Left lung (tissue), 14 donors: ENCODE measurements at places on chromosomes 12 and 14. TPM values are rescaled to one million over a fixed set of nuclear protein-coding genes. Genes with fewer than 3 reads are reported as not detected.

GATC gene
- total RNA-seq: 30.1 TPM

GLIPR1L2 gene
- 1.2 TPM for total RNA-seq

DNA sequence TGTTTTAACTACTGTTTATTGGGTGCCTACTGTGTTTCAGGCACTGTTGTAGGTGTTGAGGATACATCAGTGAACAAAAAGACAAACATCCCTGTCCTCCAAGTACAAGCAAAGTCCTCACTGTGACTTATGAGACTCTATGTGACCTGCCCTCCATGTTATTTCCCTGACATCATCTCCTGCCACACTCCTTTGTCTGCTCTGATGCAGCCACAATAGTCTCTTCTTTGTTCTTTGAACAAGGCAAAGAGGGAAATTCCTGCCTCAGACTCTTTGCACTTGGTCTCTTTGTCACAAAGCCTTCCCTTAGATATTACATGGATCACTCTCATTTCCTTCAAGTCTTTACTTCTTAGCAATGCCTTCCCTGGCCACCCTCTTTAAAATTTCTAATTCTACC lies 240.1 kb upstream of the SRRM4 start:
- DNase-seq: no peak

GRCh38 chr14:72948481-72949138 lies 22.3 kb downstream of the DCAF4 start:
- DNase-seq: no peak

GRCh38 chr12:86496595-86496994 lies 240.4 kb upstream of the MGAT4C start:
- no peak for DNase-seq

- DNase-seq: no peak
These were observed 1030.6 kb downstream of the VRK1 start for GRCh38 chr14:97827746-97828145.

GRCh38 chr12:65608319-65608916 lies 215.9 kb upstream of the HMGA2 start:
- DNase-seq: no peak

GPR162 gene
- 12.7 TPM for total RNA-seq

DNA sequence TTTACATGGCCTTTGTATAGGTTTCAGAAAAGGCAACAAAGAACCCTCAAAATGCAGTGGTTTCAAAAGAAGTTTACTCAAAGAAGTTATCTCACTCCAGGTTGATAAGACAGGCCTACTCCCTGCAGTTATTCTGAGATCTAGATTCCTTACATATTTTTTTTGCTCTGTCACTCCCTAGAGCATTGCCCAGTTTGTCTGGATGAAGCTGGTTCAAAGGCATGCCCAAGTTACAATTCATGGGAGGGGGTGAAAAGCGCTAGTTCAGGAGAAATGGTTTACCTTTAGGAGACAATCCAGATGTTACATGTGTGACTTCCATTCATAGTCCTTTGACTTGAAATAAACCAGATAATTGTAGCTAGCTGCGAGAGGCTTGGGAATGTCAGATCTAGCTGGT lies 115.0 kb downstream of the TPH2 start:
- no peak for DNase-seq
